ENCODE measurements at places on chromosomes 11 and 22. TPM values are rescaled to one million over a fixed set of nuclear protein-coding genes. Genes with fewer than 3 reads are reported as not detected.

GRCh38 chr11:101127699-101128570 is 1.7 kb downstream of the PGR start:
- no peak for DNase-seq

DNA sequence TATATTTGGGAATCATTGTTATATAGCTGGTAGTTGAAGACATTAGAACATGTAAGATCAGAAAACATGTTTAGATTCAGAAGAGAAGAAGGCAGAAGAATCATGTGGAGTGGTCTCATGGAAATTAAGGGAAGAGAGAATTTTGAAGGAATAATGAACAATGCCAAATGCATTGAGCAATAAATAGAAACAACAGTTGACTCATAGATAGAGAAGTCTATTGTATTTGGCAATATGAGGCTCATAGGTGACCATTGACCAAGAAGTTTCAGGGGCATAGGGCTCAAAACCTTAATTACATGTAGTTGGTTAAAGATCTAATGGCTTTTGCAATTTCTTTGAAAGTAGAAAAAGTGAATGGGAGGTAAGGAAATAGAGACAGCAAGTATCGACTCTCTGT is 123.9 kb downstream of the PAX6 start:
- DNase-seq, result no peak

- DNase-seq, result no peak
These were observed 634.3 kb downstream of the BRD1 start for GRCh38 chr22:49193348-49193747.

Gene CASP1
- 15.9 TPM for total RNA-seq

Gene OR8G5
- not detected for total RNA-seq

DNA sequence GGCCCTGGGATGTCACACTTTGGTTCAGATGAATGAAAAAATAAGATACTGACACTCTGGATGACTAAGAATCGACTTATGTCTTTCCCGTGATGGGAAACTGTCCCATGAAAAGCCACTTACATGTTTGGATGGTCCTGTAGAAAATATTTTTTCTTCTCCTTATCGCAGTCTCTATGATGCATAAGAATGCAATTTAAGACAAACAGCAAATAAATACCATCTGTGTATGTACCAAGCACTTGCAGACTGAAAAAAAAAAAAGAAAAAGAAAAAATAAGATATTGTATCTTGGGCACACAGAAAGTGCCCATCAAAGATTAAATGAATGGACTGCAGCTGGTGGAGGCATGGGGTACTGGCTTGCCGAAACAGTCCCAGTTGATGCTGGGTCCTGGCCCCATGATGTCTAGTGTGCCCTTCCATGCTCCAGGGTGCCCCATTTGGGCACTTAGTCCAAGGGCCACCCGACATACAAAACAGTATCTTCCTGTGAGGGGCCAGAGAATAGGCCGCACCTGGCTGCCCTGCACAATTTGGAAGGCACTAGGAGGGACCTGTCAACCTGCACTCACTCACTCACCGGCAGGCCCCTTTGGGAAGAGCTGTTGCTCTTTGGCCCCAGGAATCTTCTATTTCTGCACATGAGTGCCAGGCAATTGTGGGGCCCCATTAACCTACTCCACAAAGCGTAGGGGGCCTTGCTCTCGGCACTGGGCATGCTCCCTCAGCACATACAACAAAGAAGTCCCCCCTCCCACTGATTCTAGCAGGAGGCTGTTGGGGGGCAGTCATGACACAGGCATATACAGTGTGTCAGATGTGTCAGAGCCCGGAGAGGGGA is 2.5 kb upstream of the ZBED4 start:
- no peak for DNase-seq

DNA sequence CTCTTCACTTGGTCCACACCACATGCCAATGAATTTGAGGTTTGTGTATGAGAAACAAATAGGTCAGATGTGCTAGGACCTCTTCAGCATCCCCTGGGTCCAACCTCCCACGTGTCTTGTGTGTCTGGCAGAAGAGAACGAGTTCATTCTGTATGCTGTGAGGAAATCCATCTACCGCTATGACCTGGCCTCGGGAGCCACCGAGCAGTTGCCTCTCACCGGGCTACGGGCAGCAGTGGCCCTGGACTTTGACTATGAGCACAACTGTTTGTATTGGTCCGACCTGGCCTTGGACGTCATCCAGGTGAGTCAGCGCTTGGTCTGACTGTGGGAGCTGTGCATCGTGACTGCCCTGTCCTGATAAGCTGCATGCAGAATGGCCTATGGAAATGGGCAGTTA is 101.0 kb upstream of the SORL1-AS1 start:
- DNase-seq, result no peak

DNA sequence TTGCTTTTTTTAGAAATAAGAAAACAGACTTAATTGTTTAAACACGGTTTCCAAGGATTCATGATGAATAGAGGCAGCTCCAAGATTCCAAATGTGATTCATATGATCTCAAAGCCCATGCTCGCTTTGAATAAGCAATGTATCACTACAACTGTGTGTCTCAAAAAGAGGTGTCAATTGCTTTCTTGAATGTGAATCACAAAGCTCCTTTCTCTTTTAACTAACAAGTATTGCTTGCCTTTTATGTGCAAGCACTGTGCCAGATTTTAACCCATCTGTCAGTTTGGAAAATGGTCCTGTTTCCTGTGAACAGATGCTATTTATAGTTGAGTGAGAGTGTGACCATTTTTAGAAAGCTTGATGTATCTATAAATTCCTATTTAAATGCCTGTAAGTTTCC is 6.5 kb downstream of the OOSP1 start:
- no peak for DNase-seq
